HuH-7.5 (cell line): ENCODE measurements at places on chromosomes 3 and 15.

DNA sequence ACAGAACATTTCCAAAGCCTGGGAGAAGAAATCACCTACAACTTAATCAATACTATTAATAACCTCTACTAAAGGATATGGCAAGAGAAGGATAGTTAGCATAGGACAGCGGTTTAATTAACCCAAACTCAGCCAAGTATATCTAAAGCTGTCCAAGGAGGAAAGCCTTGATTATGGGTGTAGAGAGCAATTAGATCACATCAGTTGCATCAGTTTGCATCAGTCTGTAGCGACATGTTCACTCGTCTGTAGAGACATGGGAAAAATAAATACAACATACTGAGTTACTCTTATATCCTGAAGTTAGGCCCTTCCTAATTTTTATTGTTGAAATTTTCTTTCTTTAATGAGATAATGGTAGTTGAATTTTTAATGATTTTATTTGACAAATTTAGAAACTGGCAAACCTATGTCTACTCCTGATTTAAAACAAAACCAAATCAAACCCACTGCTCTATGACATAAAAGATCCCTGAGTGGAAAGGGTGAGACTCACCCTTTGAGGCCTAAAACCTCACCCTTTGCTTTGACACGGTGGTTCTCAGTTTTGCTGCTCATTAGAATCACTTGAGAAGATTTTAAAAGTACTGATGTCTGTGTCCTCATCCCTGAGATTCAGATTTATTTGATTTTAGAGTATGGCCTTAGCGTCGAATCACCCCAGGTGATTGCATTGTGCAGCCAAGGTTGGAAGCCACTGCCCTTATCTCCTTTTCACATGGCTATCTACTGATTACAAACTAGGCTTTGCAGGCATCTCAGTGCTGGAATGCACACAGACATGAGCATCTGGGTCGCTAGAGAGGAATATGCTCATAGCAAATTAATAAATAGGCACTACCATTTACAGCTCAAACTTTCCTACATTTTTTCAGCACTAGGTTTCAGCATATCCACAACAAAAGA, 2.8 kb upstream of the CLRN1 start:
- no peak for DNase-seq

DNA sequence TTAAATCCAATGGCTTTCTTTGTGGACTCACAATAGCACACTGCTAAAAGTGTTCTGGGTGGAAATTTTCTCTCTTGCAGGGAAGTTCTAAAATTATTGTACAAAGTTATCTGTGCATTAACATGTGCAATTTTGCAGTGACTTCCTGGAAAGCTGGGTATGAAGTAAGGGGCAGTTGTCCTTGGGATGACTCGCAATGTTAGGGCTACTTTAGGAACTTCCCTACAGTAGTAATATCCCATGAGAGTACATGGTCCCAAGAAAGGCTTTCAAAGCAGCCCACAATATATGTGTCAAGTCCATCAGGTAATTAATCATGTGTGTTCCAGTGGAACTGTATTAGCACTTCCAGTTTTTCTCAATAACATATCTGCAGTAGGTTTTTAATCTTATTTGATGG, 201.0 kb upstream of the UBE2E2 start:
- no peak for DNase-seq

GRCh38 chr3:125582707-125583106, 12.6 kb downstream of the OSBPL11 start:
- DNase-seq: no peak

- DNase-seq: no peak
Observed at GRCh38 chr3:78717041-78717440, 1050.8 kb downstream of the ROBO1 start.

- no peak for DNase-seq
Observed at GRCh38 chr15:23529891-23530290, 35.6 kb upstream of the MKRN3 start.

DNA sequence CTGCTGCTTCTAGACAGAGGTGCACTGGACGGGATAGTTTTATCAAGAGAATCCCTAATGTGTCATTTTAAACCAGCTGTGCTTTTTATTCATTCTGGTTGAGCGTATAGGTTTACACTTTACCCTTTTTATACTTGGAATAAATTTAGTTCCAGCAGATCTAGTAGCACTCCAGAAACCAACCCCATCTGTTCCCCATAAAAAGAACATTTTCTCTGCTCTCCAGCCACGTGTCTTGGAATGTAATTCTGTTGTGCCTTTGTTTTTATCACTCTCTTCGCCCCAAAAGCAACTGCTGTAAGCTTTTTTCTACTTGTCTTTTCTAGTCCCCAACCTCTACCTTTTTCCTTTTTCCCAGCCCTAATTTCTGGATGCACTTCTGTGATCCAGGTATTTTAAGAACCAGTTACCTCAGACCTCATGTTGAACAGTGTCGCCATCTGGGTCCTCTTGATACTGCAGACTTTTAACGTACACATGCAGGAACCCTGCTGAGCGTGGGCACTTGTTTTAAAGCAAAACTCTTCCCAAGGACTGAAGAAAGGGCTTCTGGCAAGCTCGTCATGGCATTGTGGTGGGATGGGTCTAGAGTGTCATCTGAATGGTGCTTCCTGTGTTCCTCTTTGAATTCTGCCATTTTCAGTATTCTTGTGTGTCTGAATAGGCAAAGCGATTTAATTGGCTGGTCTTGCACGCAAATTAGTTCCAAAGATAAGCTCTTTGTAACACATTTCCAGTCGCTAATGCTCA, 5.7 kb upstream of the EXOG start:
- DNase-seq: no peak

- no peak for DNase-seq
Observed at GRCh38 chr15:28096411-28096669, 2.8 kb downstream of the OCA2 start.

DNA sequence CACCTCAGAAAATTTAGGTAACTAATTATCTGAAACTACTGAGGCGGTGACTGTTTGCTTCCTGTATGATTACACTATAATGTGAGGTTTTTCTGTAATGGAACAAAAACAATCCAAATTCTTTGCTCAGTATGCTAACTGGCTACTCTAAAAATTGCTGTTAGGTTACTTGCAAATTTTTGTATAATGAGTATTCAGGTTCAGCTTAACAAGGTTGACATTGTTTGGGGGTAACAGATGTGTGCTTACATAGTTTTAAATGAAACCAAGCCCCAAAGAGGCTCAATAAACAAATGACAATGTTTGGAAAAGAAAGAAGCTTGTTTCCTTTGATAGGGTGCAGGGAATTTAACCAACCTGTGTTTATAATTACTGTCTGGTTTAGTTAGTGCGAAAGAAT, 414.5 kb upstream of the MDFIC2 start:
- no peak for DNase-seq

GRCh38 chr3:123723522-123724168, 138.8 kb upstream of the HACD2 start:
- DNase-seq: peak; percentile 71
